ENCODE measurements at places on chromosomes 7 and 10. TPM values are rescaled to one million over a fixed set of nuclear protein-coding genes. Genes with fewer than 3 reads are reported as not detected.

VIPR2 gene
- not detected for polyA plus RNA-seq

MSMB gene
- not detected for polyA plus RNA-seq

AOAH gene
- not detected for polyA plus RNA-seq

TMEM225B gene
- 1.3 TPM for polyA plus RNA-seq

CALML5 gene
- not detected for polyA plus RNA-seq

AMPH gene
- 1.6 TPM for polyA plus RNA-seq

GCK gene
- 0.40 TPM for polyA plus RNA-seq

NEUROD6 gene
- not detected for polyA plus RNA-seq

MYPN gene
- 9.7 TPM for polyA plus RNA-seq

CYP2C19 gene
- polyA plus RNA-seq: not detected

AASS gene
- 7.1 TPM for polyA plus RNA-seq

ELFN1 gene
- 0.99 TPM for polyA plus RNA-seq

H2BK1 gene
- not detected for polyA plus RNA-seq

SPDYE2 gene
- not detected for polyA plus RNA-seq

PAX4 gene
- polyA plus RNA-seq: not detected

TSPAN33 gene
- 0.22 TPM for polyA plus RNA-seq

CFAP70 gene
- 0.37 TPM for polyA plus RNA-seq

AKR1C1 gene
- 4.2 TPM for polyA plus RNA-seq

WDR11 gene
- 86.4 TPM for polyA plus RNA-seq

RBM17 gene
- polyA plus RNA-seq: 28.9 TPM

TRIL gene
- not detected for polyA plus RNA-seq

TMEM196 gene
- not detected for polyA plus RNA-seq

EPO gene
- not detected for polyA plus RNA-seq

CPEB3 gene
- 0.28 TPM for polyA plus RNA-seq

TMEM140 gene
- polyA plus RNA-seq: 5.5 TPM

ZNF503 gene
- 0.51 TPM for polyA plus RNA-seq

FXYD4 gene
- polyA plus RNA-seq: not detected

SLC35G1 gene
- 7.4 TPM for polyA plus RNA-seq

FAM24B gene
- 4.0 TPM for polyA plus RNA-seq

GARS1 gene
- polyA plus RNA-seq: 1,118 TPM

HMX2 gene
- not detected for polyA plus RNA-seq

CFAP46 gene
- polyA plus RNA-seq: 2.0 TPM

WNT2 gene
- polyA plus RNA-seq: 7.7 TPM

CCDC7 gene
- 0.52 TPM for polyA plus RNA-seq

FAM25C gene
- not detected for polyA plus RNA-seq

TMEM213 gene
- polyA plus RNA-seq: not detected

DBNL gene
- polyA plus RNA-seq: 88.1 TPM

CAMK2B gene
- polyA plus RNA-seq: 0.05 TPM

RARRES2 gene
- 6.3 TPM for polyA plus RNA-seq

PILRA gene
- 0.27 TPM for polyA plus RNA-seq

RPEL1 gene
- not detected for polyA plus RNA-seq

NYAP1 gene
- polyA plus RNA-seq: 0.10 TPM

CLRN3 gene
- polyA plus RNA-seq: not detected

CCDC146 gene
- polyA plus RNA-seq: 1.6 TPM

TACC2 gene
- polyA plus RNA-seq: 10.4 TPM

UTF1 gene
- polyA plus RNA-seq: not detected

SPDYE11 gene
- not detected for polyA plus RNA-seq
